ENCODE measurements at places on chromosomes 5 and 9. TPM values are rescaled to one million over a fixed set of nuclear protein-coding genes. Genes with fewer than 3 reads are reported as not detected.

DNA sequence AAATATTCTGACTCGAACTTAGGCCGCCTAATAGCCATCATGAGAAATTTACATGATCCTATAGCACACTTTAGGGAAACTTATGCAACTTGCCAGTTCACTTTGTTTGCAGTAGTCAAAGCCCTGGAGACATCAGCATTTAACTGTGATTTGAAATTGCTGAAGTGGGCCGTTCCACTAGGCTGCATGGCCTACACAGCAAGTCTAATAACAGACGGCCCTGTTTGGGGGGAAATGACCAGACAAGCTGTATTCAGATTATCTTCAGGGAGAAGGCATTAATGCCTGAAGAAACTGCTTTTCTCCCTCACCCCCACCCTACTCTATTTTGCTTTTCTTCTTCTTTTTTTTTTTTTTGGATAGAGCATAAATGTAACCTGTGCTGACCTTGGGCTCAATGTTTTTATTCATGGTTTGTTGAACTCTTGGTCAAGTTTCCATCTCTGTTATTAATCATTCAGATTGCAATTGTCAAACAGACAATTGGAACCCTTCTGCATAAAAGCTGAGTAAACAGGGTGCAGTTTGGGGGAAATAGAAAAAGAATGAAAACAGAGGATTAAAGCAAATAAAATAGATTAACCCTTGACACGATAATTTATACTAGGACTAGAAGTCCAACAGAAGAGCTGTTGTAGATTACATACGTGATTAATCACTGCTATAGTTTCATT lies 1928.2 kb upstream of the WWC1 start:
- no peak for DNase-seq

GRCh38 chr9:137759649-137760321 lies 117.8 kb upstream of the CACNA1B start:
- no peak for DNase-seq

DNA sequence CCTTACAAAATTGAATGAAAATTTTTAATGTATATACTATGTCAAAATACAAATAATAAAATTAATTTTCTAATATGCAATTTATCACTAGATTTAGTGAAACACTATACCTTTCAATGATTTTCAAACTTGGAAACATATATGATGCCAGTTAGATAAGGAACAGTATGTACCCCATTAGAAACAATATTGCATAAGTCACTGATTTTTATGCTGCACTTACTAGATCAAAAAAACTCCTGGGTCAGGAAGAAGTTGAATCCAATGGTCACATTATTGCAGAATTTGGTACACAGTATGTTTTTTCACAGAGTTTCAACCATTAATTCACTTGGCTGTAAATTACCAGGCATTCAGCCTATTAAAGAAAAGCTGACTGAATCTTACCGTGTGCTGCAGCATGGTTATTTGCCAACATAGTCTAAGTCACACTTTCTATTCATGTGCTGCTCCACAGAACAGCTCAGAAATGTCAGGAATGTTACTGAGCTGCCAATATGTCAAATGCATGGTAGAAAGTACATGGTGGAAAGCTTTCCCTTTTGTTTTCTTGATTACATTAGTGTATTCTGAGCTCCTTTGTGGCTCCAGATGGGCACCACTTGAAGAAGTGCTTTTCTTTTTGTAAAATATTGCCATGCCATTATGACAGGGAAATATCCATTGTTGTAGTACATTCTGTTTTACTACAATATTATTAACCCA lies 9.9 kb upstream of the PRR16 start:
- no peak for DNase-seq

The HNRNPH1 gene
- 893 TPM for total RNA-seq

DNA sequence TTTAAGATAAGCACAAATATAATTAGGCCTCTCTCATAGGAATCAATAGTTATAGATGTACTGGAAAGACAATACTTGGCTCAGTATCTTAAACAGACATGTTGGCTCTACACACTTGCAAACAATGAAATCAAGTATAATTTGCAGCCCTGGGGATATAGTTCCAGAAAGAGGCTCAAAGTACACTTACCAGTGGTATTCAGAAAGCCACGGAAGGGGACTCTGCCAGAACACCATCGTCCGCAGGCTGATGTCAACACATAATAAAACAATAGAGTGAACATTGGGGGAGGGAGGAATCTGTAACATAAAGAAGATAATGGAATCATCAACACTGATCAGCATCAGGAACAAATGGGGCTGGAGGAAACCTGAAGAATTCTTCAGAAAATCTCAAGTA lies 31.2 kb upstream of the EBF1 start:
- no peak for DNase-seq

The KLHL3 gene
- 7.5 TPM for total RNA-seq

The MARCOL gene
- total RNA-seq = not detected

The SLC27A6 gene
- total RNA-seq = 12.8 TPM
